ENCODE measurements at places on chromosomes 1 and 21.

DNA sequence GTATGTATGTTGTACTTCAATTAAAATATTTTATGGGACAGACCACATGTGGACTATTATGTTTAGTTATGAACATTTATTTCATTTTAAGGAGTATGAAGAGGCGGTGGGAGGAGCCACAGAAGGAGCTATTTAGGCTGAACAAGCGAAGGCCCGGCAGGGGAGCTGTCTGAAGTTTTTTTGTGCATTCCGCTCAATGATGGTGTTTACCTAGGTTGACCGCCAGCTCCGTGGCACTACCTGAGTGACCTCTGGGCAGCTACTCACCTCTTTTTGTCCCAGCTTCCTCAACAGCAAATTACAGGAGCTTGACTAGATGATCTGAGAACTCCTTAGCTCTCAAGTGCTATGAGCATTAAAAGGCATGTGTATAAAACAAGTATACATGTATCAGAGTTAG is 32.7 kb upstream of the C1orf198 start:
- DNase-seq: no peak

GRCh38 chr1:46399307-46399706 is 5.2 kb downstream of the FAAH start:
- no peak for DNase-seq

GRCh38 chr1:26546375-26546774 is 16.8 kb downstream of the RPS6KA1 start:
- no peak for DNase-seq

GRCh38 chr1:231887866-231888265 is 261.3 kb downstream of the DISC1 start:
- DNase-seq: no peak

DNA sequence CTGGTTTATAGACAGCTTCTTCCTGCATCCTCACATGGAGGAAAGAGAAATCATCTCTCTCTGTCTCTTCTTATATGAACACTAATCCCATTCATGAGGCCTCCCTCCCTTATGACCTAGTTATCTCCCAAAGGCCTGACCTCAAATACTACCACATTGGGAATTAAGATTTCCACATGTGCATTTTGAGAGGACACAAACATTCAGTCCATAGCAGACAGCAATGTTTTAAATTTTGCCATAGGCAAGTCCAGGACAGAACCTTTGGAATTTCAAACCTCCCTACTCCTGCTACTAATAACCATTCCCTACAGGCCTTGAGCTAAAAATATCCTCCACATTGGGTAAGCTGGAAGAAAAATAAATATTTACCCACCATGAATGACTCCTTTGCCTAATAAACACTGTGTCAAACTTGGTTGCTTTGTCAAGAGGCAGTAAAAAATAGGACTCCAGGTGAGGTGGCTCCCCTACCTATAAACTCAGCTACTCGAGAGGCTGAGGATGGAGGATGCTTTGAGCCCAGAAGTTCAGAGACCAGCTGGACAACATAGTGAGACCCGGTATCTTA is 113.7 kb downstream of the ZNF281 start:
- no peak for DNase-seq

- DNase-seq: no peak
These were observed 56.5 kb upstream of the ST6GALNAC3 start for GRCh38 chr1:76018045-76018444.

- no peak for DNase-seq
These were observed 22.1 kb downstream of the HSPG2 start for GRCh38 chr1:21914880-21915640.

DNA sequence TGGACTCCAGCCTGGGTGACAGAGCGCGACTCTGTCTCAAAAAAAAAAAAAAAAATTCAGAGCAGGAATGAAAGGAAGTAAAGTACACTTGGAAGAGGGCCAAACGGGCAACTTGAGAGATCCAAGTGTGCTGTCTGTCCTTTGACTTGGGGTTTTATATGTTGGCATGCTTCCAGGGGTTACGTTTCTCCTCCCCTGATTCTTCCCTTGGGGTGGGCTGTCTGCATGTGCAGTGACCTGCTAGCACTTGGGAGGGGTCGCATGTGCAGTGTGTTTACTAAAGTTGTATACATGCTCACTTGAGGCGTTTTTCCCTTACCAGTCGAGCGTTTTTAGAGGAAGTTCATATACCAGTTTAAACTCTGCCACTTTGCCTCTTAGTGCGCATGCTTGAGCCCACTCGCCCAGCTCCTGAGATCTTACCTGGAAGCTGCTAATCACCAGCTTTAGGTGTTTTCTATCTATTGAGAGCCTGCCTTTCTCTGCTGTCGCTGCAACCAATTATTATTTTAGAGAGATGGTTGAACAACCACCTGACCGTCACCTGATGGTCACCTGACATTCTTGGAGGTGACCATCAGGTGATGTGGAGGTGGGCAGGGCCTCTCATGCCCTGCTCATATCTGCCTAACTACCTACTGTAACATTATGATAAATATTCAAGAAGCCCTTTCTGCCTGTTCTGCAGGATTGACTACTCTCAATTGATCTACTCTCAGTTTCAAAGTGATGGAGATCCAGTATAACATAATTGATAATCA is 140.1 kb downstream of the MACF1 start:
- DNase-seq: no peak

- DNase-seq: no peak
These were observed 1.9 kb upstream of the SAMSN1 start for GRCh38 chr21:14547834-14548513.

GRCh38 chr1:234928642-234929041 is 200.0 kb downstream of the TOMM20 start:
- DNase-seq: no peak

DNA sequence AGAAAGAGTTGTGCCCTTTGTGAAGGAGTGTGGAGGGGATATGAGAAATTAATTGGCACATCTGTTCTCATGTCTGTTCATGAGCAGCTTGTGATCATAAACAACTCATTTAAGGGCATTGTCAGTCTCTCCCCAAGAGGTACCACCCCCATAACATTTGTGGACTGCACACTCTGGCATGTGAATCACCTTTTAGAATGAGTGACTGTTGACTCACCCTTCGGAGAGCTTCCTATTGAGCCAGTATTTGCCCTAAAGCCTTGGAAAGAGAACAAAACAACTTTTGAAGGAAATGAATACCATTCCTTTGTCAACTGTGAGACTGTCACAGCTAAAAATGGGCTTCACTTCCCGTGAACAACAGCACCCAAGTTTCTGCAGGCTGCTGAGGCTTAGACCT is 27.5 kb upstream of the MYSM1 start:
- no peak for DNase-seq

DNA sequence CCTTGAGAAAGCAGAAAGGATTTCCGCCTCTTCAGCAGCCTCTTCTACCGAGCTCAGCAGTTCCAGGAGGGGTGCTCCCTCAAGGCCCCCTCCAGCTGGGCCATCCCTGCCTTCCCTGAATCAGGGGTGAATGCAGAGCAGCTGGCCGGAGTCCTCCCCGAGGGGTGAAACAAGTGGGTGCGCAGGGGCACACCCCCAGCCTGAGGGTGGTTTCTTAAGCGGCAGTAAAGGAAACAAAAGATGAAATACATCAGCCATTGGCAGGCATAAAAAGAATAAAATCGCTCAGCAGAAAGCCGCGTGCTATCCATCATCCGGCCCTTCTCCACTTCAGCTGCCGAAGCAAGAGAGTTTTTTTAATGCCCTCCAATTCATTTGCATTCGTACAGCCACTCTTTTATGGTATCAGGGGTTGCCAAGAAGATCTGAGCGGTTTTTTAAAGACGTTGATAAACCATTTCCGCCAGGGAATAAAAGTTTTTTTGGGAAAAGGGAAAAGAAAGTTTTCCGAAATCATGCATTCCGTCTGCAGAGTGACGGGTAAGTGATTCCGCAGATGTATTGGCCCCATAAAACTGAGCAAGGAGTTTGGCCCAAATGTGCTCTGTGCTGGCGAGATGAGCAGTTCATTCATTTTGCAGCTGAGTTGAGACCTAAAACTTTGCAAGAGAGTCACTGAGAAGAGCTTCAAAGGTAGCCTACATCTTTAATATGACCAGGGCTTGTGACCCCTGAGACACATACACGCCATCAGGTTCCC is 73.7 kb upstream of the ZC3H12A start:
- no peak for DNase-seq

DNA sequence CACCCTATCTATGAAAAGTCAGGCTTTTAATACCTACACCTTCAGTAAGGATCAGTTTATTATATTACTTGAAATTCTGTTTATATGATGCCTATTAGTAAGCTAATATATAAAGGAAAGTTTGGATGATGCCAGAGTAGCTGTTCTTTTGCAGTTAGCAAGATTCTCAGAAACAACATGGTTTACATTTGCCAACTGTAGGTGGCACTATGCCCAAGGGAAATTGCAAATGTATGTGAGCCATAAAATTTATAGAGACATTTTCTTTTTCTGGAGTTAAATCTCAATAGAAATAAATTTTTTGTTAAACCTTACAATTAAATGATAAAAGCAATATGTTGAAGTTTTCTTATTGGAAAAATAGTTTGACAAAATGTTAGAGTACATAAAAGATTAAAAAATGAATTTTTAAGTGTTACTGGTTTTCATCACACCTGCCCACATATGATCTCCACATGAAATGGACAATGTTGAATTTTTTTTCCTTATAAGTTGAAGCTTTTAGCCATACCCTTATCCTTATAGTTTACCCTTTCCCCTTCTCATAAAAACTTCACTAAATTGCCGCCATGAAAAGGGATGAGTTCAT is 32.1 kb upstream of the EPHX4 start:
- peak; percentile 52 for DNase-seq

- no peak for DNase-seq
These were observed 125.8 kb downstream of the KAZN start for GRCh38 chr1:14724246-14724645.

GRCh38 chr1:235825229-235825628 is 41.5 kb downstream of the LYST start:
- DNase-seq: no peak

- no peak for DNase-seq
These were observed 13.7 kb upstream of the SLC44A3 start for GRCh38 chr1:94806441-94806871.

- no peak for DNase-seq
These were observed 13.0 kb downstream of the VANGL1 start for GRCh38 chr1:115654663-115655305.

GRCh38 chr21:35697321-35697808 is 363.0 kb downstream of the SETD4 start:
- no peak for DNase-seq

- no peak for DNase-seq
These were observed 35.5 kb downstream of the IFNAR1 start for GRCh38 chr21:33360281-33360680.

DNA sequence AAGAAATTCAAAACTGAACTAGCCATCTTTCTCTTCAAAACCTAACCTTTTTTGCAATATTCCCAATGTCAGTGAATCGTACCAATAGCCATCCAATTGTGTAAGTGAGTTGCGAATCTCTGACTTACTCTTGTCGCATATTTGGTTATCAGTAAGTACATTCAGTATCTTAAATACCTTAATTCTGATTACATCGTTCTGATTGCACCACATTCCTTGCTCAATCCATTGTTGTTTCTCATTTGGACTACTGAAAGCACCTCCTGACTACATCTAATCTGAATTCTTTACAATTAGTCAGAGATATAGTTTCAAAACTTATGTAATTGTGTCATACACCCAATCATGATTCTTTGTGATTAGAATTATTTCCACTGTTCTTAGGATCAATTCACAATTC is 16.8 kb upstream of the BRINP3 start:
- DNase-seq: no peak

DNA sequence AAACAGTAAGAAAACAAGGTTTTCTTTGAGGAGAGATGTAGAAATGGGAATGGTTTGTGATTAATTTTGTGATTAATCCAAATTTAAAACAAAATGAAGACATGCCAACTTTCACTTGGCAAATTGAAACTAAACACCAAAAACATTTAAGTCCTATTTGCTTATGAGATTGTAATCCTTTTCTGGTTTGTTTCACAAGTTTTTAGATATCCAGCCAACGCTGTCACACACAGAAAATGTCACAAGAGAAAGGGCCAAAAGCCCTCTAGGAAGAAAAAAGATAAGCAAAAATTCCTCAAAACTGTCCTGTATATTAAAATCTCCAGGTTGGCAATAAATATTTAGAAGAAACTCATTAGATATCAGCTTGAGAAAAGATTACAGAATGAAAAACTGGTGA is 2.5 kb downstream of the USH2A start:
- no peak for DNase-seq

DNA sequence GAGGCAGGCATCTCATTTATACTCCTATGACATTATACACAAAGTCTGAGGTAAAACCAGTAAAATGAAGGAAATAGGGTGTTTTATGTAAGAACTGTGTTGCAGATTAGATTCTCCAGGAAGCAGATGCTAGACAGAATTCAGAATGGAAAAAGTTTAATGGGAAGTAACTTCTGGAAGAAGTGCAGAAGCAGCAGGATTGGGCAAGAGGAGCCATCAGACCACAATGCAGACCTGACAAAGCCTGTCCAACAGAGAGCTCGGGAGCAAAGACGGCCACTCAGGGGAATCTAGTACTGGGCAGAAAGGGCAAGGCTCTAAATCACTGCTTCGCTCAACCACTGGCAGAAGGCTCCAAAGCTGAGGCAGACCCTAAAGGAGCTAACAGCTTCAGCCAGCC is 33.7 kb downstream of the FBXO42 start:
- no peak for DNase-seq

DNA sequence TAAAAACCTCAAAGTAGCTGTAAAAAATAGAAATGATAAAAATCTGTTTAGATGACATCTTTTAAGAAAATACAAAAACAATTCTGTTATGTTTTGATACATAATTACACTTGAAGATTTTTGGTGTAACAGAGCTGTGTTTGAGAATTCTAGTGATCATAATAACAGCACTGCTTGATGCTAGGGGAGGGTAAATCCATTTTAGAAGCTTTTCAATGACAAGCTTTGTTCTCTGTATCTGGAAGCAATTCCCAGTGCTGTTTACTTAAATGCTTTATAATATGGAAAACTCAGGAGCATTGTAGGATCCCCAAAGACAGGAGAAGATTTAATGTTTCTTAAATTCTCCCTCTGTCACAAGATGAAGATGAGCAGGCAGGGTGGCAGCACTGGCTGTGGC is 359.3 kb downstream of the PDE4B start:
- no peak for DNase-seq

DNA sequence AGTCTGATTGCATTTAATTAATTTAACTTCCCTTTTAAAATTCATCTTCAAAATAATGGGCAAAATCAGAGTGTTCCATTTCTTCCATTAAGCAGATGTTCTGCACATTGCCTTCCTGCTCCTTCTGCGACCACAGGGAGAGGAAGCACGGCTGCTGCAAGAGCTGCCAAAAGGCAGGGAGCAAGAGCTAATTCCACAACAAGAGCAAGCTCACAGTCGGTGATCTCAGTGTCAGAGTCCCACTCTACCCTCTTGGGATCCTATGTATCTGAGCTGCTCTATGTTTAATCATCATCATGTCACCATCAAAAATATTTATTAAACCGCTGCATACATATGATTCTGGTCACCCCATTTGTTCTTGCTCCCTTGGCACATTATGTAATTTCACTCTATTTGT is 255.3 kb upstream of the CAMK1G start:
- no peak for DNase-seq

DNA sequence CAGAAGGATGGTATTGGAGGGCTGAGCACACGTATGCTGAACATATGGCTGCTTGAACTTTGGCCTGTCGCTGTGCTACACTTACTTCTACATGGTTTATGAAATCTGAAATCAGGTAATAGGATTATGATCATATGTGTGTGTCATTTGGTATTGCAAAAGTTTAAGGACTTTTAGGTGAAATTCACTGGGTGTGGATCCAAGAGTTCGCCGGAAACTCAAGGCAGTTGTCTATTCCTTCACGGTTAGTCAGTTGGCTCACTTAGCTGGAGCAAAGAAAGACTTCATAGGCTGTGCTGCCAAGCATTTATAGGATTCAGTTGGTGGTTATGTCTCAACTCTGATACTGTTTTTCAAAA is 927 bp downstream of the UAP1 start:
- no peak for DNase-seq
